ENCODE measurements at places on chromosomes 1 and 21.
A peak's percentile ranks its signal among the peaks of the same experiment; 100 is the strongest.

DNA sequence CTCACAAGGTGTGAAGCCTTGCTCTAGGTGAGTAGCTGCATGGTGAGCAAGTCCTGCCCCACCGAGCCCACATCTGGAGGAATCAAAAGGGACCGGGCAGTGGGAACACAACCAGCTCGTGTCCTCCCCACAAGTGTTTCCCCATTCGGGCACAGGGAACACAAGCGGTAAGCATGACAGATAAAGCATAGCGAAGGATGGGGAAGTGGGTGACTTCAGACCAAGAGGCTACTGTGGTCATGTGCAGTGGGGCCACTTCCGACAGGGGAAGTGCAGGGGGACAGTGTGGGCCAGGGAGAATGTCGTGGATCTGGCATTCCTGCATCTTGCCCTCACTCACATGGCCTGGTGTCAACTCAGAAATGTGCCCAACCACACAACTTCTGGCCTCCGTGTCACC lies 306.2 kb downstream of the FAM72C start:
- DNase-seq, result no peak

- DNase-seq, result no peak
Measured at GRCh38 chr1:169731446-169731845, 2.4 kb downstream of the SELE start.

DNA sequence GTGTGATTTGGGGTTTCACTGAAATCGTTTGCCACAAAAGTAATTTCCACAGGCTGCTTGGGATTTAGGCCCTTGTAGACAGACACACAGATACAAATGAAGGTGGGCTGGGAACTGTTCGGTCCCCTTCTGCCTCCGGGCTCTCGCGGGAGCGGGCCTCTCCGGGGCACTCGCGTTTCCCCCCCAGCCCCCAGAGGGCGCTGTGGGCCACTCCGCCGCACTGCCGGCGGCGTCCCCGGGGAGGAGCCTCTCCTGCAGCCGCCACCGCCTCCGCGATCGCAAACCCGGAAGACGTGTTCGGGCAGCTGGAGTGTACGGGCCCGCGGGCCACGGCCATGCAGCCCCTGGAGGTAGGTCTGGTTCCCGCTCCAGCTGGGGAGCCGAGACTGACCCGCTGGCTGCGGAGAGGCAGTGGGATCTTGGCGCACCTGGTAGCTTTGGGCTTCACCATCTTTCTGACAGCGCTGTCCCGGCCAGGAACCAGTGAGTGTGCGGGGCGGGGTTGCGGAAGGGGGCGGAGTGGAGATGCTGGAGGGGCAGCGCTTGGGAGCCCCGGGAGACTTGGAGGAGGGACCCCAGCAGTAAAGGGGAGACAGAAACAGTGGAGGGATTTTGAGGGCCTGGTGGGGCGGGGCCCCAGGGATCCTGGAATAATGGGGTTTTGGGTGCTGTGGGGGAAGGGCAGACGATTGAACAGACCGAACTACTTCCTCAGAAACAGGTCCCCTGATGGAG lies at the start of gene CYB561D1:
Gene CYB561D1, plus strand, starts transcription at position 290 of the 735 bp plus-strand sequence. Its CDS starts 46 bp downstream, at position 336.
- DNase-seq, result peak; percentile 96

- no peak for DNase-seq
Measured at GRCh38 chr1:36638268-36638667, 155.6 kb upstream of the CSF3R start.

GRCh38 chr1:9455487-9456234 lies 83.6 kb upstream of the SLC25A33 start:
- DNase-seq, result peak; percentile 66

- no peak for DNase-seq
Measured at GRCh38 chr1:33335020-33335419, 14.1 kb upstream of the A3GALT2 start.

DNA sequence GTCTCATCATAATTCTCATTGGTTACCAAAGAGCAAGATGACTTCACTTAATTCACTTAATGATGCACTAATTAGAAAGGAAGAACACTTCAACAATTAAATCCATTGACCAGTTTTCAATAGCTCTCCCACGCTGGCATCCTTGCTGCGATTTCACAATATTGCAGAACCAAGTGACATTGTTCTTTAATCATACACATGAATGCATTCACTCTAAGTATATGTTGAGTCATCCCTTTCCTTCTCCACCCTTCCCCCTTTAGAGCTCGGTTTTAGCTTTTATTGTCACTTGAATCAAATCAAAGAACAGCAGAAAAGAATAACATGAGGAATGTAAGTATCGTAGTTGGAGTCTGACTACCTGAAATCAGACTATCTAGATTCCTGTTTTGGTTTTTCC lies 233.6 kb upstream of the FMN2 start:
- DNase-seq, result no peak

DNA sequence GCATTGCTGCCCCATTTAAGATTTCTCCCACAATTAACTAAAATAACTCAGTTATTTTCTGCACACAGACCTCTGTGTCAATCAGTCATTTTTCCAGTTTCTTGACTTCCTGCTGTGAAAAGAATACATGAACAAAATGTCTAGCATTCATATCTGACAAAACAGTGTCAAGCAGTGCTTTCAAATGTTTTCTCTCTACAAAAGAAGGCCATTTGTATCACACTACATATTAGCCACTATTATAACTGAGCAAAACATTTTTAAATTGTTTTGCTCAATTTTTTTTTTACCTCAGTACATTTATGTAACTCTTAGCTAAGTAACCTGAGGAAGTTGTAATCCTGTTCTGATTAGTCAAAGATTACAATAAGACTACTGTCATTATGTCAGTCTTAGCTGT lies 1498.5 kb upstream of the PRMT6 start:
- DNase-seq, result no peak

DNA sequence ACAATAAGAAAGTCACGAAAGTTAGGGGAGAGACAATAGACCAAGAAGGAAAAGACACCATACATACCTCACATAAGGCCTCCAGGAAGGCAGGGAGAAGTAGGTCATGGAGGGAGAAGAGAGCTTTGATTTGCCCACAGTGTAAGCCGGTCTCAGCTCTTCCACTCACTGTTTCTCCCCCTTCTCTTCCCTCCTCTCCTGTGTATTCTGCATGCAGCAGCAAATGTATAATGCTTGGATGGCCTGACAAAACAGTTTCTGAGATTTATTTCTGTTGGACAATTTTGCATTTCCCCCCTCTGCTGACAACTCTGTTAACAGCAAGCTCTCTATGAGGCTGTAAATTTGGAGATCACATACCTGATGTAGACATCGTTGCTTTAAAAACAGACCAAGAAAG lies 318.9 kb downstream of the OMA1 start:
- DNase-seq, result no peak

- peak; percentile 58 for DNase-seq
Measured at GRCh38 chr1:225944951-225945350, 3.9 kb upstream of the LEFTY2 start.

- DNase-seq, result no peak
Measured at GRCh38 chr1:194570476-194570875, 1384.1 kb upstream of the B3GALT2 start.

- DNase-seq, result no peak
Measured at GRCh38 chr21:45393021-45393420, 11.9 kb upstream of the COL18A1 start.

DNA sequence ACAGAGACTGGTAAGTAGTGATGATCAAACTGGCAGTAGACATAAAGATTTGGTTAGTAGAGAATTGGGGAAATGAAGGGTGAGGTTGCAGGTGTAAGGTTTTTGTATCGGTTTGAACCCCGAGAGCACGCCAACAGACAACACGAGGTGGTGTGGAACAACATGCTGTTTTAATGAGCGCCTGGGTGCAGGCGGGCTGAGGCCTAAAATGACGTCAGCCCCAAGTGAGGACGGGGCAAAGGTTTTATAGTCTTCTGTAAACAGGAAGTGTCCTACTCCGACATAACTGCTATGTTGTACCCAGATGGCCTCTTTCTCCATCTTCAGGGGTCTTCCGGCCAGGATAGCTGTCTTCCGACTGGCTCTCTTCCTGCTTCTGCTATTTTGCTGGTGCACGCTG lies 178.8 kb downstream of the HHIPL2 start:
- DNase-seq, result no peak

GRCh38 chr1:7432900-7433380 lies 338.2 kb upstream of the VAMP3 start:
- no peak for DNase-seq

DNA sequence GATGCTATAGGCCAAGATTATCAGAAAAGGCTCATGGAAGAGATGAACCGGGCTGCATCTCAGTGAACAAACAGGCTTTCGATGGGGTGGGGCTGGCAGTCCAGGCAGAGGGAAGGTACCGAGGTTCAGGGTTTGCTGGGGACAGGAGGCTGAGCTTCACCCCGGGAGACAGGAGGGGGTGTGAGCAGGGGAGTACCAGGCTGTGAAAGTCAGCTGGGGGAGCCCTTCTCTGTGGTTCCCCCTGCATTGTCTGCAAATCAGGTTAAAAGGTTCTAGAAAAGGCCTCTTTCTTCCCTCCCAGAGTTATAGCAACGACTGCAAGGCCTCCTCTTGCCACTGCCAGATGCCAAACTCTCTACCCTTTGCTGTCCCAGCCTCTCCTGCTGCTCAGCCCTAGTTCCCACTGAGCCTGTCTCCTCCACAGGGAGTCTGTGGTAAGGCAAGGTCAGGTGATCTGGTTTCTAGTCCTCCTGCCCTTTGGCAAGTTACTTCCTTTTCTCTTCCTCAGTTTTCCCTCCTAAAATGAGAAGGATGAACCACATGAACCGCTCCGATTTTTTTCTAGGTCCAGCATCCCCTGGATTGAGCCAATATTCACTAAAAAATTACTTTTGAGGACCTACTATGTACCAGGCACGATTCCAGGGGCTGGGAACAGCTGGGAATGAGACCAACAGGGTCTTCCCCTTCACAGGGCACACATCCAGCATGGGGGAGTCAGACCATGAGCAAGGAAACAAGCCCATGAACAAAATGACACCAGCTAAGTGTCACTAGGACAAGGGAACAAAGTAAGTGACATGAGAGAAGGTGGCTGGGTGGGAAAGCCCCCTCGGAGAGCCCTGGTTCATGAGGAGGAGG lies 7.2 kb downstream of the LAD1 start:
- no peak for DNase-seq

- peak; percentile 95 for DNase-seq
Measured at GRCh38 chr1:15409388-15410222, at the start of gene EFHD2. EFHD2 (plus strand) TSS chr1:15409888; CDS start chr1:15409972, 84 bp downstream.

- DNase-seq, result no peak
Measured at GRCh38 chr21:36103434-36103833, 31.4 kb upstream of the CBR3 start.

- DNase-seq, result no peak
Measured at GRCh38 chr1:26350701-26351589, 3.0 kb downstream of the CRYBG2 start.

DNA sequence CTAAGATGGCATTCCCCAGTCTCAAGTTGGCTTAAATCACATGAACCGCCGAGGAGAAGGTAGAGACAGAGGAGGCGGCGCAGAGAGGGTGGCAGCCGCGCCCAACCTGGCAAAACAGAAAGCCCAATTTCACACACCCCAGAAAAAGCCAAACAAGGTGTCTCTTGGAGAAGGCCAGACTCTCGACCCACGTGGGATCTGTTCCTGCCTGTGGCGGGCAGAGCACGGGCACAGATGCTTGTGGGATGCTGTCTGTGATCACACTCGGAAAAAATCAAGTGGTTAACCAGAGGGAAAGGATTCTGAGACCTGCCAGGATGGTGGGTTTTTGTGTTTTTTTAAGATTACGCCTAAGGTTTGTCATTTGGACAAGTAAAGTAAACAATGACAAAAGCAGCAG lies 80.7 kb downstream of the MRPL37 start:
- DNase-seq, result no peak

- no peak for DNase-seq
Measured at GRCh38 chr1:42767510-42768000, 506 bp downstream of the C1orf50 start.

Data from GM12891 (cell line).